Endothelial cell (in vitro differentiated cells): ENCODE measurements at places on chromosomes 12 and 14.

GRCh38 chr12:109447482-109447881, 29.6 kb downstream of the KCTD10 start:
- no peak for DNase-seq

DNA sequence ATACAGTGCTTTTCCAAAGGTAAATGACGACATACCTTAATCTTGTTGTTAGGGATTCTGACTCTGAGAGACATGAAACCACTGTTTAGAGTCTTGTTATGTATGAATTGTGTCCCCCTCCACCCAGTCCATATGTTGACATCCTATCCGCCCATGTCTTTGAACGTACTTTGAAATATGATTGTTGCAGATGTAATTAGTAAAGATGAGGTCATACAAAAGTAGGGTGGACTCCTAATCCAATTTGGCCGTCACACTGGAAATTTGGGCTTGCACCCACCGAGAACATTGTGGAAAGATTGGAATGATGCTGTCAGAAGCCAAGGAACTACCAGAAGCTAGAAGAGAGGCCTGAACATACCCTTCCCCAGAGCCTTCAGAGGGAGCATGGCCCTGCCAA, 62.2 kb downstream of the RGS6 start:
- DNase-seq = no peak

- DNase-seq = no peak
These were observed 1513.6 kb upstream of the SEL1L start for GRCh38 chr14:83047059-83047830.

DNA sequence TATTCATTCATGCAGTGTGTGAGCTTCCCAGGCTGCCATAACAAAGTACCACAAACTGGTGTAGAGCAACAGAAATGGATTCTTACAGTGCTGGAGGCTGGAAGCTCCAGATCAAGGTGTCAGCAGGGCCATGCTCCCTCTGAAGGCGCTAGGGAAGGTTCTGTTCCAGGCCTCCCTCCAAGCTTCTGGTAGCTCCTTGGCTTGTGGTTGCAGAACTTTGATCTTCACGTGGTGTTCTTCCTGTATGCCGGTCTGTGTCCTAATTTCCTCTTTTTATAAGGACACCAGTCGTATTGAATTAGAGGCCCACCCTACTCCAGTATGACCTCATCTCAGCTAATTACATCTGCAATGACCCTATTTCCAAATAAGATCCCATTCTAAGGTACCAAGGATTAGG, 3.1 kb downstream of the OTUB2 start:
- no peak for DNase-seq

DNA sequence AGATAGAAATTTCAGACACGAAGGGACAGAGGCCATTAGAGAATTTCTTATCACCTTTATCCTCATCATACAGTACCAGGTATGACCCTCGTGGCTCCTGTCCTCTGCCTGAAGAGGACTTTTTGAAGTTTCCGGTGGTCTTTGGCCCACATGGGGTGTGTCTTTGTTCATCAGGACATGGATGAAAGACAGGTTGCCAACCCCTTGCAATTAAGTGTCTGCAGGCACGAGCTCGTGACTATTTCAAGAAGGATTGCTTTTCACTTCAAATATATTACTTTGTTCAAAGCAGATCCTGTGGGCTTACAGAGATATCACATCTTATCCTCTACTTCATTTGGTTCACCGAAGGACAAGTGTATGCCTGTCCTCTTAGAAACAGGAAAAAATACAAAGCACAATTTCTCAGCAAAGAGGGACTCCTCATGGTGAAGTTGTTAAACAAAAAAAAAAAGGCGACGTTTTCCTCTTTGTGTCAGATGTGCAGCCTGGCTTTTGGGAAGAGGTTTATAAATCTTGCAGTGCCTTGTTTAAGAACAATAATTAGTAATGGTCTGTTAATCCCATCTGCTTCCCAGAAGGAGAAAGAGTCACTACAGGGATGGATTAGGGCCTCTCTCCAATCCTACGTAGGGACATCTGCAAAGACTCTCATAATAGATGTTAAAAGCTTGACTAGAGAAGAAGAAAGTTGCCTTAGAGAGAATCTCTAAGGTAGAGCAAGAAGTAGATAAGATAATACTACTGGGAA, 13.5 kb upstream of the FAM234B start:
- no peak for DNase-seq

- no peak for DNase-seq
These were observed 140.1 kb downstream of the SYNE2 start for GRCh38 chr14:63992858-63993257.

- DNase-seq = no peak
These were observed 15.0 kb downstream of the VCPKMT start for GRCh38 chr14:50101417-50101816.
